Fibroblast of skin of abdomen (primary cell): ENCODE measurements at places on chromosomes 13 and 19.

DNA sequence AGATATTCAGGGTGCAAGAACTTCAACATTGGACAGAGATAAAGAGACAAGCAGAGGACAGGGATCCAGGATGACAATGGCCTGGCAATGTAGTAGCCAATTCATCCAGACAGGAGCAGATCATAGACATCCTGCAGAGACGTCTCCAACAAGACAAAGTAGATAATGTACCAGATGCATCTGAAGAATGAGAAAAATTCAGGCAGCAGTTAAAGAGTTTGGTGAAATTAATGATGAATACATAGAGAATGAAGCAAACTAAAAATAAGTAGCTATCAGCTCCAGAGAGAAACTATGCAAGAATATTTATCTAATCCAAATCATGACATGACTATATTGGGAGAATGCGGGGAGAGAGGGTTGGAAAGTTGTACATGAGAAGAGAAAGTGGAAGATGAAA, 278.4 kb upstream of the DACH1 start:
- DNase-seq = peak; percentile 63

GRCh38 chr19:10431254-10431942, 11.1 kb downstream of the PDE4A start:
- DNase-seq = no peak

GRCh38 chr13:100584896-100585295, 3.7 kb downstream of the GGACT start:
- DNase-seq = peak; percentile 12

GRCh38 chr13:91245288-91245687, 102.2 kb upstream of the MIR17HG start:
- DNase-seq = no peak

DNA sequence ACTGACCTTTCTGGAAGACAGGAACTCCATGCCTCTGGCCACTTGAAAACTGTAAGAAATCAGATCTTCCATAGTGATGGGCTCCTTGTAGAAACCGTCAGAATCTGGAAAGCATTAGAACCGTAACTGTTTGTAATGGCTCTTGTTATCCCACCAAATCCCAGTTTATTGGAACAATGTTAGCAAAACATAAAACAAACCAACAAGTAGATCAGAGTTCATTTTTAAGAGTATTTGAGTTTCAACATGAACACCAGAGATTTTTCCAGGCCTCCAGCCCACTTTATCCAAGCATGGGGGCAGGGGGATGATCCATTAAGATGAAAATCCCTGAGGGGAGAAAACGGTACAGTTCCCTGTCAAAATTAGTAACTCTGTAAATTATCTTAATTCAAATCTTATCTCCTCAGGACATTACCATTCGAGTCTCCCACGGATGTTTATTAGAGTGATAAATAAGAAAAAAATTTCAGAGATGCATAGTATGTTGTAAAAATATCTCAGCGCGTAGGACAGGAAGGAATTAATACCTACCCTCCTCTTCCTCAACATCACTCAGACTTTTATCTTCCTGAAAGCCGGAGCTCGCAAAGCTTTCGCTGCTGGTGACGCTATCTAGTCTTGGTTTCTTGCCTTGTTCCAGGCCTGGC, 172.5 kb downstream of the FLT1 start:
- peak; percentile 41 for DNase-seq

GRCh38 chr19:30739394-30739793, 367.2 kb downstream of the ZNF536 start:
- DNase-seq = no peak

DNA sequence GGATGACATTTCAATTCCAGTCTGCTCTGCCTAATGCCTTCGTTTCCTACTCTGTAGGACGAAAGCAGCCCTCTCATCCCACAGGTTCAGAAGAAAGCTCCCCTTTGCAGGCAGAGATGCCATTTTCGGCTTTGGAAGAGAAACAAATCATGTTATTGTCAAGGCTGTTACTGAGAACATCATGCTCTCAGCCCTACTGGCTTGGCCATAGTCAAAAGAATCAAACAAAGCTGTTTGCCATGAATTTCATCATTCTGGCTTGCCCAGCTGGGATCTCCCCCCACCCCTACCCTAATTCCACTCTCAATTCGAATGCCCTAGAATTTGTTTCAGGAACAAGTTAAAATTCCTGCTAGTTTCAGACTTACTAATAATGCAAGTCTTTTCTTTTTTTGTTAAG, 162.3 kb upstream of the SERP2 start:
- peak; percentile 11 for DNase-seq

DNA sequence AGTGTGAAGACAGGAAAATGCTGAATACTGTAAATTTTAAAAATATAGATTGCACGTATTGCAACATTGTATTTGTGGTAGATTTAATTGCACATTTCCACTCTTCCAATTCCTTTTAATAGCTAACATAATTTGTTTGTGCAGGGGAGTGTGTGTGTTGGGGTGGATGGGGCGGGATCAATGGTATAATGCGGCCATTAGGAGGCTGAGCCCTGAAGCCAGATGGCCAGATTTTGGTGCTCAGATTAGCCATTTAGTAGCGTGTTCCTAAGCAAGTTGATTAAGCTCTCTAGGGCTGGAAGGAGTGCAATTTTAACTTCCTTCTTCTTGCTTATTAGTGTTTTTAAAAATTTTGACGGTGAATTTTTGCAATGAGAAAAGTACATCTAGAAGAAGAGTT, 5.8 kb downstream of the OXGR1 start:
- no peak for DNase-seq

DNA sequence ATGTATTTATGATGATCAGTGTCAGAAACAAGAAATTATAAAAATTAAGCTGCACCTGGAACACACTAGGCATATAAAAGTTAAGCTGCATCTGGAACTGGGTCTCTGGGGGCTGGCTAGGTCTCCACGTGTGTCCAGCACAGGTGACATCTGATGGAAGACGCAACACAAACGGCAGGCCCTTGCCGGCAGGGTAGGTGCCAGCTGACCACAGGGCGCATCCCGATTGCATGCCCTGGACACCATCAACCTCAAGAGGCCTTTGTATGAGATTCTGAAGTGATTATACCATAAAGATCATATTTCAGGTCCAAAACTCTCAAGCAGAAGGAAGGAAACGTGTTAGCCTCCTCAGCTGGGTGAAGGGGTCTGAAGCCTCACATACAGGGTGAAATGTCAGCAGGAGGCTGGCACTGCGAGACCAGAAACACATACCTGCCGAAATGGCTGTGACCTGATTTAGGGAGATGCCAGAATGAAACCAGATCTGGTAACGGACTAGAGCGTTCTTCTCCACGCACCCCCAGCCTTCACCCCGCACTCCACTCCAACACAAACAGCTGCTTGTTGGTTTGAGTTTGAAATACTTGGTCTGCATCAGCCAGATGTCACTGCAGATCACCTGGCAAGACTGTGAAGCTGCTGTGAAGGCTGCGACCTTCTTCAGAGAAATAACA, 37.3 kb downstream of the COL4A1 start:
- DNase-seq = no peak

DNA sequence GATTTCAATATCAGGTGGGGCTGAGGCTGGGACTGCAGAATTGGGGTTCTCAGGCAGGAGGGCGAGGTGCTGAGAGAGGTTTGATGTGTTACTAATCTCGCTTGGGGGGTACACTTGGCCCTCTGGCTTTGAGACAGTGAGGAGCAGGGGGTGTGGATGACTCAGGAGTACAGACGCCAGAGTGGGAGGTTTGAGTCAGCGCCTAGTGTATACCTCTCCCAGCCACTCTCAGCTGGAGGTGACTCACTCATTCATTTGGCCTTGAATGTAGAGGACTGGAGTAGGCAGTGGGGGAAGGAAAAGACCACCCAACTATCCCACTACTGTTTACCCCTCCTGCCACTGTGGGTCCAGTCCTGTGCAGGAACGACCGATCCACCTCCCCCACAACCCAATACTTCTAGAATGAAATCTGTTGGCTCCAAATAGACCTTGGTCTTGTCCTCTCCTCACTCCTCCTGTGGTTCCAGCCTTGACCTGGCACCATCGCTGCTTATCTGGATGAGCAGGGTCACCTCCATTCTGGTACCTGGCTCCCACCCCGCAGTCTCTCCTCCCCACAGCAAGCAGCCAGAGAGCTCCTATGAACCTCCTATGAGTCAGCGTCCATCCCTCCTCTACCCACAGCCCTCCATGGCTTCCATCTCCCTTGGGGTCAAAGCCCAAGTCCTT, 20.1 kb upstream of the ZNRF4 start:
- peak; percentile 94 for DNase-seq

GRCh38 chr19:55149078-55150003, at the start of gene TNNT1:
Gene TNNT1, minus strand, starts transcription at chr19:55149206. Its CDS starts 2,049 bp downstream, at chr19:55147157.
- DNase-seq = no peak

GRCh38 chr19:10184636-10185035, 10.1 kb downstream of the DNMT1 start:
- DNase-seq = no peak

DNA sequence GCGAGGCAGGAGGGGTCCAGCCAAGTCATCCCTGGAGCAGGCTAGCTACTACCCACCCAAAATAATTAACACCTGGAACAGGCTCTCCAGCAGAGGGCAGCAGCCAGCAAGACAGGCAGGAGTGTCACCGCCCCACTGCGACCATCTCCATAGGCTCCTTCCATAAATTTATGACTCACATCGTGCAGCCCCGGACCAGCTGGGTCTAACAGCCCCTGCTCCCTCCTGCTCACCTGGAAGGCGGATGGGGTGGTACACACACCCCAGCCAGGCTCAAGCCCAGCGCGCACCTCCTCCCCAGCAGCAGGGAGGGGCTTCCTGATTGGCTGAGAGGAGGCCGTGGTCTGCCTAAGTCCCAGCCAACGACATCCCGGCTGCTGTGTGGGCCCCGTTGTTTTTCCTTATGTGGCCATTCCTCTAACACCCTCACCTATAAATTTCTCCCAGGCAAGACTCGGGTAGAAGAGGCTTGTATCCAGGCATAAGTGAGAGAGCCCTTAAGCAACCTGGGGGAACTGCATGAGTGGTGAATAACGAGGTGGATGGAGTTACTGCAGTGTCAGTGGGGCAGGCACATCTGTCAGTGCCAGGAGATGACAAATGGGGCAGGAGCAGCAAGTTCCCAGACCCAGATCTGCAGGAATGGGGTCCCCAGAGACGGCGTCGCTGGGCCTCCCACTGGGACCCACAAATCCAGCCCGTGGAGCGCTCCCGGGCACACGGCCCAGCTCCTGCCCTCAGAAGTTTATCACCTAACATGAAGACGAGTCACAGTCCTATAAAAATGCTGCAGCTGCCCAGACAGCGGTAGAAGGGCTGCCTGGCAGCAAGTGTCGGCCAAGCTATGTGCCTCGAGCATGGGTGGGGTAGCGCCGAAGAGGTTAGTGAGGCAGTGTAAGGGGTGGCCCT, 43.1 kb downstream of the CEBPG start:
- peak; percentile 61 for DNase-seq

DNA sequence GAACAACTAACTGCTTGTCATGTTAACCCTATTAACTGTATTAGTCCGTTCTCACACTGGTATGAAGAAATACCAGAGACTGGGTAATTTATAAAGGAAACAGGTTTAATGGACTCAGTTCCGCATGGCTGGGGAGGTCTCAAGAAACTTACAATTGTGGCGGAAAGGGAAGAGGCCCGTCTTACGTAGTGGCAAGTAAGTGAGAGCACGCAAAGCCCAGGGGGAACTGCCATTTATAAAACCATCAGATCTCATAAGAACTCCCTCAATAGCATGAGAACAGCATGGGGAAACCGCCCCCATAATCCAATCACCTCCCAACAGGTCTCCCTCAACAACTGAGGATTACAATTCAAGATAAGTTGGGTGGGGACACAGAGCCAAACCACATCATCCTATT, 34.7 kb downstream of the PHF11 start:
- no peak for DNase-seq

GRCh38 chr13:112246731-112247470, 129.3 kb upstream of the SPACA7 start:
- DNase-seq = no peak

DNA sequence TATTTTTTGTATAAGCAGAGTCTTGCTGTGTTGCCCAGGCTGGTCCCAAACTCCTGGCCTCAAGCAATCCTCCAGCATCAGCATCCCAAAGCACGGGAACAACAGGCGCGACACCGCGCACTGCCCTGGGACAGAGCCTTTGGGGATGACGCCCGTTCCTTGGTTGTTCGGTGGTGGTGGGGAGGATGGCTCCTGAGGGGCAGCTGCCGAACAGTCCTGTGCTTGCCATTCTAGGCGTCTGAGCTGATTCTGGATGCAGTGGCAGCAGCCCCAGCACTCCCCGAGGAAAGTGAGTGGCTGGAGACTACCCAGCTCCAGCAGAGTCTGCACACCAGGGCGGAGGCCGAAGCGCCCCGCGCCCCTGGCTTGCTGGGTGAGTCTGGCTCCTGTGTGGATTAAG, 6.8 kb upstream of the ZNF135 start:
- no peak for DNase-seq

- no peak for DNase-seq
Measured at GRCh38 chr19:38735257-38735686, 9.0 kb downstream of the CAPN12 start.

- DNase-seq = no peak
Measured at GRCh38 chr19:50513746-50514345, at the start of gene ASPDH. Gene ASPDH, minus strand, starts transcription at chr19:50513913. Its CDS starts 90 bp downstream, at chr19:50513823.

- DNase-seq = no peak
Measured at GRCh38 chr19:13014101-13014920, 19.0 kb downstream of the NFIX start.

GRCh38 chr13:43626994-43627393, 159.8 kb downstream of the ENOX1 start:
- no peak for DNase-seq

GRCh38 chr13:37492741-37493514, 105.6 kb downstream of the POSTN start:
- DNase-seq = peak; percentile 95

DNA sequence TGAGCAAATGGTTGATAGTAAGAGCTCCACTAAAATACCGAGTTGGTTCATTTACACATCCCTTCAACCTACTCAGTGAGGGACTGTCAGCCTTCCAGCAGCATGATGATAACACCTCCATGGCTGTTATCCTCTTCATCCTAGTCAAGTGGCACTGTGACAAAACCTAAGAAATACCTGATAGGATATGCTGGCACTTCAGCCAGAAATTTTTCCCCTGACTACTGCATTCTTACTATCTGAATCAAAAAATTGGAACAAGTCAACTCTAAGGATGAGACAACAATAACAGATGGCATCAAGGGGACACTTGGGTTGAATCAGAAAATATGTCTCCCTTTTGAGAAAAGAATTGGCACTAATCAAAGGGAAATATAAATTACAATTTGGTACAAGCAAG, 193.9 kb downstream of the KCTD12 start:
- DNase-seq = no peak

- no peak for DNase-seq
Measured at GRCh38 chr13:113148407-113148806, 10.0 kb upstream of the PROZ start.

DNA sequence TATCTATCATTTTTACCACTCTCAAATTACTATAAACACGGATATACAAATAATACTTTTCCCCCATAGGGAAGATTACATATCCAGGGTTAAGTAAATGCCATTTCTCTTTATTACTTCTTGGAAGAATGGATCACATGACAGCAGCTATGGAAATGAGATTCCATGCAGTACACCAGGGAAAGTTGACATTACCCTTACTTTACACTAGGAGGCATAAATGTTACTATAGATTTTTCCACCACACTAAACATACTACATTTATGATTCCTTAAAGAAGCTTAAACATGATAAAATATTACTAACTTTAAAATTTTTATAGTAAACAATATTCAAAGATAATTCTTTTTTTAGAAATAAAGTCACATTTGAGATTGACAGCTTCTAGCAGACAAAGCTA, 611.4 kb downstream of the PCDH9 start:
- DNase-seq = peak; percentile 38
